Activated CD4-positive, alpha-beta T cell treated with anti-CD3 and anti-CD28 coated beads, Interleukin-2, amount 10 ng/mL, durations not matched to agents 7 days and 5 days (primary cell): ENCODE measurements at places on chromosomes 2 and 18. TPM values are rescaled to one million over a fixed set of nuclear protein-coding genes. Genes with fewer than 3 reads are reported as not detected.
A peak's percentile ranks its signal among the peaks of the same experiment; 100 is the strongest.

DNA sequence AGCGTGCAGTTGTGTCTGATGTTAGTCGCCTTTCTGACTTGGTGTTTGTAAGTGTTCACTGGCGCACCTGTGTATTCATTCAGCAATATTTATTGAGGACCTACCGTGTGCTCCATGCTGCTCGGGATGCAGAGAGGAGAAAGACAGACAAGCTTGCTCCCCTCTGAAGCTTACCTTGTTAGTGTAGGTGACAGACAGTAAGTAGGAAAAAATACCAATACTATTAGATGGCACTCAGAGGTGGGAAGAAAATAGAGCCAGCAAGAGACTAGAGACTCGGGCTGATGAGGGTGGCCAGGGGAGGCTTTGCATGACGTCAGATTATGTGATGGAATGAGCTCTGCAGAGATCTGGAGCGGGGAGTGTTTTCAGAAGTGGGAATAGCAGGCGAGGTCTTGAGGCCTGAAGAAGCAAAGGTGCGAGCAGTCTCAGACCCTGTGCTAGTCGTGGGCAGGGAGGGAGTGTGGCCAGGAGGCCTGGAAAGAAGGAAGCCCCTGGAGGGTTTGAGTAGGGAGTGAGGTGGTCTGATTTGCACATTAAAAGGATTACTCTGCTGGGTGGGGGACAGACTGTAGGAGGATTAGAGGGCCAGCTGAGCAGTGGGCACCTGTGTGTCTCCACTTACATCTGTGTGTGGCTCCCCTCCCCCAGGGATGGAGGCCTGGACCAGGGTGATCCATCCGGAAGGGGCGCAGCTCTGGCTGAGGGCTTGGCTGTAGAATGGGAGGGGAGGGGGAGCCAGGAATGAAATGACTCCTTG lies 11.8 kb downstream of the MTCL1 start:
- DNase-seq: no peak

GRCh38 chr2:1702186-1702565 lies 42.1 kb downstream of the PXDN start:
- DNase-seq: no peak

- DNase-seq: no peak
Measured at GRCh38 chr18:35247412-35248249, 6.8 kb downstream of the ZNF397 start.

DNA sequence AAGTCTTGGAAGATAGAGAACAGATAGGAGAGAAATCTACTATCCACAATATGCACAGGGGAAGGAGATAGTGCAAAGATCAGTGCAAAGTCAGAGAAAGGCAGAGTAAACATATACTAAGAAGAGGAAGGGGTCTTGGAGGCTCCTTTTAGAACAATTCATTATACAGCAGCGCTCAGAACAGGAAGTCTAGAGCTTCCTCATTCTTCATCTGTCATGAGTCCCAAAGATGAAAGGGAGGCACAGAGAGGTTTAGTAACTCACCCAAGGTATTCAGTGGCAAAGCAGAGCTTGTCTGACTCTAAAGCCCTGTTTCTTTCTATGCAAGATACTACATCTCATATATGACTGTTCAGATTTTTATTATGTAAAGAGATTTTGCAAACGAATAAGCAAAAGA lies 1.4 kb downstream of the SP110 start:
- peak; percentile 38 for DNase-seq

- DNase-seq: no peak
Measured at GRCh38 chr2:181992776-181993175, 7.1 kb downstream of the PPP1R1C start.

DNA sequence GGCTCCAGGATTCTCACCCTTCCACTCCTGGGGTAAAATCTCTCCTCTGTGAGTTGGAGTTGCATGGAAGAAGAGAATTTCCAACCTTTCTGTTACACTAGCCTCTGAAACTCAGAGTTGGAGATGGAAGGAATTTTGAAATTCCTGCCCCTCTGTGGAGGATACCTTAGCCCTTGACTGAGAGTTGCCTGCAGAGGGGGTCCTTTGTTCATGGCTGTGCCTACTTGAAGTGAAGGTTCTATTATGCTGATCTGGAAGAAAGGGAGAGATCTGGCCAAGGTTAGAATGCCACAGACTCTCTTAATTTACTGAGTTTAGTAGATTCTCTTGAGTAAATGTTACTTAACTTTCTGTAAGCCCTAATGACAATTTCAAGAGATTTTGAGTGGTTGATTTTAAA lies 626.6 kb upstream of the GYPC start:
- no peak for DNase-seq

DNA sequence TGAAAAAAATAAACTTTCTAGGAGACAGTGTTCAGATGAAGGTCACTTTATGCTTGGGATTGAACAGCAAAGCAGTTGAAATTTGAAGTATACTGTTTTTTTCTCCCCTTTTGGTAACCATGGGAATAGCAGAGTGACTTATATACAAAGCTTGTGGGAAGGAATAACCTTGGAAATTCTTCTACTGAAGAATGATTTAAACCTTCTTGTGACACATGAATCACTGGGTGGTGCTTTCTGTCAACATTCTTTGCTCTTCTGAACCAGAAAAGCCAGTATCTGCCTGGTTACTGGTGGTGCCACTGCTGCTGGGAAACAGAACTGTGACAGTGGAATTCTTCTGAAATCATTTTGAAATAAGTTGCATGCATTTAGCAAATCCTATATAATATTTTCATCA lies 39.4 kb upstream of the RND3 start:
- DNase-seq: no peak

Gene ACMSD
- not detected for total RNA-seq

Gene CNGA3
- total RNA-seq: not detected

Gene PPP1R7
- total RNA-seq: 89.5 TPM

Gene TMEM169
- 2.6 TPM for total RNA-seq

Gene SERPINB3
- total RNA-seq: not detected

Gene BIN1
- 148 TPM for total RNA-seq

Gene KIF1A
- 0.40 TPM for total RNA-seq
